ENCODE measurements at places on chromosomes 3 and 15. TPM values are rescaled to one million over a fixed set of nuclear protein-coding genes. Genes with fewer than 3 reads are reported as not detected.

GRCh38 chr15:84595660-84596059 is 5.1 kb upstream of the ZSCAN2 start:
- H3K27me3 ChIP-seq, result no peaks in the 10 kb centered on the region
- no peak overlapping the region for H3K4me3 ChIP-seq
- H3K27ac ChIP-seq, result no peak overlapping the region
- H3K36me3 ChIP-seq, result no peaks in the 10 kb centered on the region
- DNase-seq, result no peak
- H3K4me1 ChIP-seq, result peaks cover 43% of the 10 kb centered on the region

DNA sequence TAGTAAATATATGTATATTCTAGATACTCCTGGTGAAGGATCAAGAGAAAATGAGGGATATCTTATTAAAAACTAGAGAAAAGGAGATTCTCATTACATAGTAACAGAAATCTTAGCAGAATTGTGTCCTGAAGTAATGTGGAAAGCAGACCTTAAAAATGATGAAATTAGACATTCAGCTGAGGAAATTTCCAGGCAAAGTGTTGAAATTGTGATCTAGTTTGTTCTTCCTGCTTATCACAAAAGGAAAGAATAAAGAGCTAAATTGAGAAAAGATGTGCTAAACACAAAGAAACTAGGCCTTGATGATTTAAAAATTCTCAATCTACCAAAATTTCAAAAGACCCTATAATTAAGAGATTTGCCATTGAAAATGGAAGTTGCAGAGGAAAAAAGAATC is 362.6 kb upstream of the PLSCR5 start:
- DNase-seq, result no peak
- no peak overlapping the region for H3K4me3 ChIP-seq
- H3K27ac ChIP-seq, result no peak overlapping the region
- H3K4me1 ChIP-seq, result no peaks in the 10 kb centered on the region

Gene GP5
- total RNA-seq, result 0.72 TPM

DNA sequence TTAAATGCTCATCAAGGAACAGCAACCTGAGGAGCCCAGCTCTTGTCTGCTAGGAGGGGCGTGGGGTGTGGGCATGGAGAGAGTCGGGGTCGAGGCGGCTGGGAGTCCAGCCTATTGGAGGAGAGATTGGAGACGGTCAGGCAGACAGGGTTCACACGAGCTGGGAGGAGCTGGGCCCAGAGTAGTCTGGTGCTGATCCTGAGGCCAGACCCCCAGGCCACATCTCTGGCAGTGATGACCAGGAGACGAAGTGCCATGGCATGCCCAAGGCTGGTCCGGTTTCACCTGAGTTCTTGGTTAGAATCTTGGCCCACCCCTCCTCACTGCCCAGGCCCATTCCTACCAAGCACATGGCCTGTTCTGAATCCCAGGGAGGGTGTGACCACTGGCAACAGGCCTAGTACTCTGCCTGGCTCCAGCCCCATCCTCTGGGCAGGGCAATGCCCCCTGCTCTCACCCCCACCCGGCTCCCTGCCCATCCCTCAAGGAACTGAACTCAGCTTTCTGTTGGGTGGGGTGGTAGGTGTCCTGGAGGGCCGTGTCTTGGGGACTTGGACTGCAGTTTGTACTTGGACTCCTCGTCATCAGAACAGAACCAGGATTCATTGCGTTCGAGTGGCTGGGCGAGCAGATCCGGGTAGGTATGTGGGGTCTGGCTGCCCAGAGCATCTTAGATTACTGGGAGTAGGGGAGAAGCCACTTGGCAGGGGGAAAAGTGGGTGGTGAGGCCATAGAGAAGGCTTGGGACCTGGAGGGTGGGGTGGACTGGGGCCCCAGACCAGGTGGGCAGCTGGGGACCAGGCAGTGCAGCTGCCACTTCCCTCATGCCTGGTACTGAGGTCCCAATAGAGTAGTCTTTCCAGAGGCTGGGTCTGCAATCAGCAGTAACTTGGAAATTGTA is 20.8 kb downstream of the SLC28A1 start:
- no peaks in the 10 kb centered on the region for H3K27me3 ChIP-seq
- H3K27ac ChIP-seq, result no peak overlapping the region
- H3K4me3 ChIP-seq, result no peak overlapping the region
- H3K36me3 ChIP-seq, result no peaks in the 10 kb centered on the region

- peaks cover 4% of the 10 kb centered on the region for H3K4me1 ChIP-seq
- no peak within 1 kb of the TSS for H3K27ac ChIP-seq
- H3K36me3 ChIP-seq, result no peaks in the 10 kb centered on the region
Observed at GRCh38 chr3:50503504-50504342, at the start of gene CACNA2D2. CACNA2D2 (minus strand) TSS chr3:50503634; CDS start chr3:50503423, 211 bp downstream.

DNA sequence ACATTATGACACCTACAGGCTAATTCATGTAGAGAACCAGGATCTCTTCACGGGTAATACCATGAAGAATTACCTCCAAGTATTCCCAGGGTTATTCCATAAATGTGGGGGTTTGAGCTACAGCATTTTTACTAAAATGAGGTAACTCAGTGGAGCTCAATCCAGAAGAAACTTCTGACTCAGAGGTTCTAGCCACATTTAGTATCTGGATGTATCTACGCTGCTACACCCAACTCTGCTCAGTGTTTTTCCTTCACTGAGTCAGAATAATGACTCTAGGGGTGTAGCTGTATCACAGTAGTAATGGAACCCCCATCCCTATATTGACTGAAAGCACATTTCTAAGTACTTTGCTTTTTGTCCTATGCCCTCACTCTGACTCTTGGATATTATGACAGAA is 52.4 kb downstream of the COPS2 start:
- H3K27ac ChIP-seq, result no peak overlapping the region
- H3K4me3 ChIP-seq, result no peak overlapping the region
- H3K36me3 ChIP-seq, result peaks cover 26% of the 10 kb centered on the region
- no peaks in the 10 kb centered on the region for H3K4me1 ChIP-seq

GRCh38 chr3:23444386-23444785 is 241.3 kb downstream of the UBE2E2 start:
- no peaks in the 10 kb centered on the region for H3K27me3 ChIP-seq
- DNase-seq, result no peak
- H3K4me3 ChIP-seq, result no peak overlapping the region
- H3K27ac ChIP-seq, result no peak overlapping the region

GRCh38 chr3:65039754-65040210 is 352.0 kb upstream of the ADAMTS9 start:
- H3K27me3 ChIP-seq, result no peaks in the 10 kb centered on the region
- no peaks in the 10 kb centered on the region for H3K4me1 ChIP-seq
- no peak overlapping the region for H3K27ac ChIP-seq
- no peak overlapping the region for H3K4me3 ChIP-seq

DNA sequence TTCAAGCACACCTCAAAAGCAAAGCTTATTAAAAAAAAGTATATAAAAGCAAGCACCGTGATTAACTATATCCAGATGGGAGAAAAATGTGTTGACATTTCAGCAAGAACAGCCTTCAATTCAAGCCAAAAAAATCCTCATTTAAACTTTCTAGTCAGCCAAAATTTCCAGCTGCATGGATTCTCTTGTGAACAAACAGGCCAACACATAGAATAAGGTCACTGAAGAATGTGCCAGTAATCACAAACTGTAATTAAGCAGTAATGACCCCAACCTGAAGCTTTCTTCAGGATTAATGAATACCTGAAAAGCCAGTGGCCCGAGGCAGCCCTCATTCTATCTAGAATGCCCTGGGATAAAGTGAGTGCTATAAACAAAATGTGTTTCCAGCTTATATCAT is 130.7 kb upstream of the KCNMB2 start:
- H3K27ac ChIP-seq, result no peak overlapping the region
- H3K4me1 ChIP-seq, result no peaks in the 10 kb centered on the region
- H3K4me3 ChIP-seq, result no peak overlapping the region
- peaks cover 12% of the 10 kb centered on the region for H3K27me3 ChIP-seq
- no peak for DNase-seq

- no peak overlapping the region for H3K4me3 ChIP-seq
- no peaks in the 10 kb centered on the region for H3K36me3 ChIP-seq
- no peaks in the 10 kb centered on the region for H3K4me1 ChIP-seq
- no peak for DNase-seq
Observed at GRCh38 chr3:149560001-149560400, 85.5 kb downstream of the TM4SF4 start.

Gene DBR1
- 21.2 TPM for total RNA-seq

Gene CPN2
- not detected for total RNA-seq

Gene MOBP
- total RNA-seq, result not detected

GRCh38 chr3:184467171-184467570 is 87.3 kb downstream of the CHRD start:
- H3K27ac ChIP-seq, result no peak overlapping the region
- no peaks in the 10 kb centered on the region for H3K36me3 ChIP-seq

Gene TMEM207
- total RNA-seq, result not detected

DNA sequence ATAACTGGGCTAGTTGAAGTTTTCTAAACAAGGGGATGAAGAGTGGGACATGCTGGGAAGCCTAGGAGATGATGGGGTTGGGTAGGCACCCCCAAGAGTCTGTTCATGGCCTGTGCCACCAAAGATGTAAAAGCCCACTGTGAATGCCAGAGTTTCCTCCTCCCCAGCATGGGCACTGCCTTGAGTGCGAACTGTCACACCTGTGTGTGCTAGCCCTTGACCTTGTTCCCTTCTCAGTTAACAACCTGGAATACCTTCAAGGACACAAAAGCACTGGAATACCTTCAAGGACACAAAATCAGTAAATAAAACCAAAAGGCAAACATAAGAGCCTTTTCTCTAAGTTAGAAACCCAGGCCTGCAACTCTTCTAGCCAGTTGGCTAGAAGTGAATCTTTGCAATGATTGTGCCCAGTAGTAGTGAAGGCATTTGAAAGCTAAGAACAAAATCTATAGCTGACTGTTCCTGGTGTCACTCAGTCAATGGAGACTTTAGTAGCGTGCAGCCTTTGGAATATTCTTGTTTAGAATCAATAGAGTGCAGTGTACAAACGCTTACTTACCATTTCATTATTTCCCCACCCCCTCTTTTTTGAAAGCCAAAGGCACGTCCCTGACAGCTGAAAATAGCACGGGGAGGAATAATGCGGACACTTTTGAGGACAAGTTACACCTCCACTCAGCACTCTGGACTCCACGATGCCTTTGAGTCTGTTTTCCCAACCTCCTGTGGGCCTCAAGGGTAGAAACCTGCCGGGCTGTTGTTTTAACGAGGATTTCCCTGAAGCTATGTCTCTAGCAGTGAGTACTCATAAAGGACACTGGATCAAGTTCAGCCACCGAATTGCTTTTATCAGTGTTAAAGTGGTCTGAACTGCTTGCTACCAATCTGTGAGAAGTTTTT is 24.2 kb downstream of the PSMD6 start:
- H3K27me3 ChIP-seq, result no peaks in the 10 kb centered on the region
- no peak for DNase-seq
- peak overlapping the region; percentile 63 for H3K27ac ChIP-seq
- H3K4me3 ChIP-seq, result no peak overlapping the region
- H3K36me3 ChIP-seq, result peaks cover 63% of the 10 kb centered on the region

DNA sequence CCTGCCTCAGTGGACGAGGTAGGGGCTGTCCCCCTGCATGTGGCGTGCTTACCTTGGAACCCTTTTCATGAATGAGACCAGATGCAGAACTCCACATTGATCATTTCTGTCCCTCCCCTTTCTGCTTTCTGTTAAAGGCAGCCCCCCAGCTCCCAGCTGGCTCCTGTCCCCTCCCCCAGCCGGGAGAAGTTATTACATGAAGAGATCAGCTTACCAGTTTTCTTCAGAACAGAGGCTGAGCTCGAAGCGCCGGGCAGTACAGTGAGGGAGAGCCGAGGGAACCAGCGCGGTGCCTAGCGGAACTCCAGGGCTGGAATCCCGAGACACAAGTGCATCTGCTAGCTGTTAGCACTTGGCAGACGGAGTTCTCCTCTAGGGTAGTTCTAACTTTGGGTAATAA is 263.3 kb upstream of the NR2E3 start:
- DNase-seq, result no peak
- no peaks in the 10 kb centered on the region for H3K36me3 ChIP-seq
- peaks cover 12% of the 10 kb centered on the region for H3K27me3 ChIP-seq

- no peaks in the 10 kb centered on the region for H3K27me3 ChIP-seq
- H3K27ac ChIP-seq, result no peak overlapping the region
- no peak for DNase-seq
- no peaks in the 10 kb centered on the region for H3K36me3 ChIP-seq
- H3K4me1 ChIP-seq, result peaks cover 8% of the 10 kb centered on the region
Observed at GRCh38 chr15:90044916-90045371, 43.8 kb downstream of the ZNF710 start.

Gene CCDC13
- not detected for total RNA-seq

Gene RPS27L
- 158 TPM for total RNA-seq

- no peak overlapping the region for H3K27ac ChIP-seq
- no peaks in the 10 kb centered on the region for H3K36me3 ChIP-seq
- H3K4me3 ChIP-seq, result no peak overlapping the region
- H3K4me1 ChIP-seq, result peaks cover 10% of the 10 kb centered on the region
- DNase-seq, result peak; percentile 46
Observed at GRCh38 chr3:141011997-141012262, 39.2 kb upstream of the SPSB4 start.

Gene LRRC34
- 6.6 TPM for total RNA-seq

Gene ISG20
- total RNA-seq, result 82.8 TPM

DNA sequence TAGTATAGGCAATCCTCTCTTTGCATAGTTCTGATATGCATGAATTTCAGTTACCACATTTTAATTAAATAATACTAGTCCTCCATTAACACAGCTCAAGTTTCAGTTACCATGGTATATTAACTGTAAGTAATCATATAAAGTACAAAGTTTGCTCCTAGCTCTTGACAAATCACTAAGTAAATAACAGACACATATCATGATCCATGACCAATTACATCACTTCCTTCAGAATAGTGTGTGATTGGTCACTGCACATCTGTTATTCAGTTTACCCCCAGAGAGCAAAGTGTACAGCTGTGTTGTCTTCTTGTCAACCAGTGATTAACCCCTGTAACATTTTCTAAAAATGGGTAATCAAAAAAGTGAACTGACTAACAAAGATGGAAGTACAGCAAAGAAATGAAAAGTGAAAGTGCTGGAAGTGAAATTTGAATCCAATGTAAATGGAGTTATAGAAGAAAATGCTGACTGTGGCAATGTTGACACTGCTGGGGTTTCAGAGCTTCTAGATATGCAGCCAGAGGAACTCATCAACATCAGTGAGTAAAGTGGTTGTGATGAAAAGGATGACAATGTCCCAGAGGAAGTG is 30.2 kb upstream of the LEKR1 start:
- H3K27ac ChIP-seq, result no peak overlapping the region
- peaks cover 6% of the 10 kb centered on the region for H3K36me3 ChIP-seq
- H3K4me3 ChIP-seq, result no peak overlapping the region
- H3K4me1 ChIP-seq, result peaks cover 19% of the 10 kb centered on the region
- DNase-seq, result no peak

GRCh38 chr3:51362476-51362875 is 22.6 kb upstream of the MANF start:
- no peaks in the 10 kb centered on the region for H3K4me1 ChIP-seq
- DNase-seq, result no peak
- H3K27ac ChIP-seq, result no peak overlapping the region
- H3K36me3 ChIP-seq, result peaks cover 3% of the 10 kb centered on the region
- no peak overlapping the region for H3K4me3 ChIP-seq
- H3K27me3 ChIP-seq, result no peaks in the 10 kb centered on the region

Gene IFT57
- total RNA-seq, result 30.9 TPM
